NCI-H1436 (cell line): ENCODE measurements at places on chromosomes 11 and 22.

DNA sequence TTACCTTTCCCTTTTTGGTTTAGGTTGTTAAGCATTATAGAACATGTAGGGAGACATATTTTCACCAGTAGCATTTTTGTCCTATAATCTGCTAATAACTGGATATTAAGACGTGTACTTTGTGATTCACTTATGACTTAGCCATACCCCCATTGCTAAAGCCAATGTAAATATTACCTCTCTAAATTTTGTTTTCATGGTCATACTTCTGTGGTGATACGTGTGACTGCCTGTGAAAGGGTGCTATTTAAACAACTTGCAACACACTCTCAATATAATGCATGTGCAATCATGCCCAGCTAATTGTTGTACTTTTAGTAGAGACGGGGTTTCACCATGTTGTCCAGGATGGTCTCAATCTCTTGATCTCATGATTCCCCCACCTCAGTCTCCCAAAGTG lies 36.2 kb upstream of the PAK1 start:
- no peak for DNase-seq

GRCh38 chr22:31937341-31937740 lies 7.0 kb upstream of the YWHAH start:
- DNase-seq = no peak

- DNase-seq = no peak
Observed at GRCh38 chr22:27798511-27799014, 3.0 kb downstream of the MN1 start.

- DNase-seq = no peak
Observed at GRCh38 chr11:134555510-134555909, 143.5 kb upstream of the B3GAT1 start.

GRCh38 chr11:105393326-105393725 lies 216.5 kb upstream of the GRIA4 start:
- DNase-seq = no peak

DNA sequence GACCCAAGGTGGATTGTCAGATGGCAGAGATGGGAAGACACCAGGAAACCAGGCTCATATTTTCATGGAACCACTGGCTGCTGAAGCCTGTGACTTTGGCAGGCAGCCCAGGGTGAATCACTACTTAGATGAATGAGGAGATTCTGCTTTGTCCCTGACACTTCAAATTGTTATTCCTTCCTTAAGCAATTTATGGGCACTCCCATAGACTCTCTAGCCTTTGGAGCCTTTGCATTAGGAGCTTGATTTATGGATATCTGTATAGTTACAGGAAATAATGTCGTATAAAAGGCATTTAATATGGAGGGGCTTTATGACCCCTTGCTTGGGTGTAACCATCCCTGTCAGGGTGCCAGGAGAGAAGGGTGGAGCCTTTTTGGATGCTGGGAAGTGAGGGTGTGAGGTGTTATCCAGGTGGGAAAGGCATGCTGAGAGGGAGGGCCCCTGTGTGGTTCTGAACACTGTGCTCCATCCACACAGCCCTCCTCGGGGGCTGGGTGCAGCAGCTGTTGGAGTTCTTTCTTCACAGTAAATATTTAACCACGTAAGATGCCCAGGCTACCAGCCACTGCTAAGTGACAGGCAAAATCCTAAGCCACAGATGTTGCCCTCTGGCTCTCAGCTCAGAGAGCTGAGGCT lies 35.3 kb downstream of the IL18 start:
- DNase-seq = no peak

DNA sequence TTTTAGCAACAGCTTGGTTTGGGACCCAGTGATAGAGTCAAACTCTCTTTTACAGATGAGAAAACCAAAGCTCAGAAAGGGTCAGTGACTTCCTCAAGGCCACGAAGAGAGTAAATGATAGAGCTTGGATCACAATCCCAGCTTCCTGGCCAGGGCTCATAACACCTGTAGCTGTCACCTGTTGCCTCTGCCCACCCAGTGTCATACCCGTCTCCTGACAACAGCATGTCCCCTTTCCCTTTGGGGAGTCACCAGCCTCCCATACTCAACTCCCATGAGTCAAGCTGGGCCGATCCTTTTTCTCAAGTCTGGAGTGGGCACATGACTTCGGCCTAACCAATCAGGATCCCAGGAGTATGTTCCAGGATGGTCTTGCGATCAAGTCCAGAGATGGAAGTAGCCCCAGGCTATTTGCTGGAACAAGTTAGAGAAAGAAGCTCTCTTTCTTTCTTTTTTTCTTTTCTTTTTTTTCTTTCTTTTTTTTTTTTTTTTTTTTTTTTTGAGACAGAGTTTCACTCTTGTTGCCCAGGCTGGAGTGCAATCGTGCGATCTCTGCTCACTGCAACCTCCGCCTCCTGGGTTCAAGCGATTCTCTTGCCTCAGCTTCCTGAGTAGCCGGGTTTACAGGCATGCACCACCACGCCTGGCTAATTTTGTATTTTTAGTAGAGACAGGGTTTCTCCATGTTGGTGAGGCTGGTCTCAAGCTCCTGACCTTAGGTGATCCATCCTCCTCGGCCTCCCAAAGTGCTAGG lies 27.8 kb upstream of the MYH9 start:
- no peak for DNase-seq

DNA sequence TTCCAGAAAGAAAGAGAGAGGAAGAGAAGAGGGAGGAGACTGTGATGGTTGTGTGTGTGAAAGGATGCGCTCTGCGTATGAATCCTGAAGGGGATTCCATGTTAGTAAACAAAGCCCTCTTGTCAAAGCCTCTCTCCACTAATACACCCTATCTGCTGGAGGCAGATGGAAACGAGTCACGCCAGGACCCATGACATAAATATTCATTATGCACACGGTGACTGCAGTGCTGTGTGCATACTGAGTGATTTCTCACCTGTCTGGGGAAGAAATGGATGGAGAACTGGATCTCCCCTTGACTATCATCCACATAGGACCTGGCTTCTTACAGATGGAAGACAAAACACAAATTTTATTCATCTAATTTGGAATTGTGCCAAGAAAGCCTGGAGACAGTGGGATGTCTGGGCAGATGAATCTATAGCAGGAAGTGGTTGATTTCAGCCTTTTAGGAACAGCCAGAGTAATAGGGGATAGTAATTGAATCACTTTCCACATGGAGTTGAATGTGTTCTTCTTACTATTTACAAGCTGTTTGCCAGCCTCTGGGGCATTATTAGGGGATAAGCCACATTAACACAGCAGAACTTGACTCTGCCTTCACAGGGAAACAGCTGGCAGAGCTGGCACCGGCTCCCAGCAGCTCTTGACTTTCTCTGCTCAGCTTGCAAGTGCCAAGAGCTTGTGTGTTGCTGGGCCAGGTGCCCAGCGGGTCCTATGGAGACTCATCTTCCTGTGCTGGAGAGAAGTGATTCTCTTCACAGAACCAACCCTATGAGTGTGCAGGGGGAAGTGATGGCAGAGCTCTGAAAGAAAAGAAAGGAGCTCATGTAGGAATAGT lies 9.0 kb downstream of the MTNR1B start:
- DNase-seq = peak; percentile 85

DNA sequence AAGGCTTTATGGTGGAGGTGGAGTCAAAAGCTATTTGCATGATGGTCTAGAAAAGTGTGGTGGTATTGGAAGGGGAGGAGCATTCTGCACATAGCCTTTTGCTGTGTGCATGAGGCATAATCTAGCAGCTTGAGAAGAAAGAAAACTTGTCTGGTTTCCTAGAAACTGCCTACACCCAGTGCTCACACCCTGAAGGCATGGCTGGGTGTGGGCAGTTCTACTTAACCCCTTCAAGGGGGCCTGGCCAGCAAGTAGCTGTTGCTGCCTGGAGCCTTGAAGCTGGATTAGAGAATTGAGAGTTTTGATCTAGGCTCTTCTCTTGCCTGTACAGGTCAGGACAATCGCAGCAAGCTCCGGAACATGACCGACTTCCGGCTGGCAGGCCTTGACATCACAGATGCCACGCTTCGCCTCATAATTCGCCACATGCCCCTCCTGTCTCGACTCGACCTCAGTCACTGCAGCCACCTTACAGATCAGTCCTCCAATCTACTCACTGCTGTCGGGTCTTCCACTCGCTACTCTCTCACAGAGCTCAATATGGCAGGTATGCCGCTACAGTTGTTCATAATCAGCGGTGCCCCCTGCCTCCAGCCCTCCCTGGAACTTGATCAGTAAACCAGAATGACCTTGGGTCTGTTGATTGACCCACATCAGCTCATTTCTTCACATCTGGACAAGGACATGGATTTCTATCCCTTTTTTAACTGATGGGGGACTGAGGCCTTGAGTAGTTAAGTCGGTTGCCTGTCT lies 12.2 kb upstream of the GRK2 start:
- DNase-seq = no peak

- DNase-seq = no peak
Observed at GRCh38 chr11:4559527-4560440, 14.8 kb downstream of the OR52M1 start.

- DNase-seq = no peak
Observed at GRCh38 chr11:31805037-31805628, 6.0 kb downstream of the PAX6 start.

DNA sequence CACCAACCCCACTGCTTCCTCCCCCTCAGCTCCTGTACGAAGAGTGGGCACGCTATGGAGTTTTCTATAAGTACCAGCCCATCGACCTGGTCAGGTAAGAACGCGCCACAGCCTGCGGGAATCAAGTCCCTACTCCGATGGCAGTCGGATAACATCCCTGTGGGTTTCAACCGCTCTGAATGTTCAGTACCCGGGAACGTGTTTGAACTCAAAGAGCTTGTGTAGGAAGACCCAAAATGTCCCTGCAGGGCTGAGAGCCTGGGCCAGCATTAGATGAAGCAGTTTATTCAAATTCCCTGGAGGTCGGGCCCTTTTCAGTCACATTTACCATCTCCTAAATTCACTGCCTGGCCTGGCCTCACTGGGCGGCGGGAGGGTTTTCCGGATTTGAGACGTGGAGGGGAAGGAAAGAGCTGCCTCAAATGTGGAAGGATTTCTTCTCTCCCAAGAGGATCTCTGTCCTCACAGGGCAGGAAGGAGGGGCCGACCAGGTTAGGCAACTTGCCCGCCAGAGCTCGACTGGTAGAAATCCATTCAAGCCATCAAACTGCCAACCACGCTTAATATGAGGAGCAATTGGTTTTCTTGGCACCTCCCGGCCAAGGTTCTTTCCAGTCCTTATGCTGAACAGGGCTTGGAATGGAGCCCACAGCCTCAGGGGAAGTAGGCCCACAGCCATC lies 46.3 kb downstream of the ANO1 start:
- no peak for DNase-seq

GRCh38 chr22:20576445-20576816 lies 69.0 kb downstream of the MED15 start:
- DNase-seq = no peak

DNA sequence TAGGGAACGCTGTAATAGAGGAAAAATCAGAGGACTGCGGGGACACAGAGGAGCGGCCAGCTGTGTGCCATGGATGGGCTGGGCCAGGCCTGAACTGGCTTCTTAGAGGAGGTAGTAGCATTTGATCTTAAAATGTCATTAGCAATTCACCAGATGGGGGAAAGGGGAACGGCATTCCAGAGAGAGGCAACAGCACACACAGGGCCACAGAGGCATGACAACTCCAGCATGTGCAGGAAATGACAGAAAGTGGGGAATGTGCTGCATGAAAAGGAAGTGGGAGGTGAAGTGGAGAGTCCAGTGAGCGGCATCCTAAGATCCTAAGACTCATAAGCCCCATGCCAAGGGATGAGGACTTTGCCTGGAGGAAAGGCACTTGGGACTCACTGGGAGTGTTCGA lies 69.0 kb downstream of the UBASH3B start:
- DNase-seq = no peak

DNA sequence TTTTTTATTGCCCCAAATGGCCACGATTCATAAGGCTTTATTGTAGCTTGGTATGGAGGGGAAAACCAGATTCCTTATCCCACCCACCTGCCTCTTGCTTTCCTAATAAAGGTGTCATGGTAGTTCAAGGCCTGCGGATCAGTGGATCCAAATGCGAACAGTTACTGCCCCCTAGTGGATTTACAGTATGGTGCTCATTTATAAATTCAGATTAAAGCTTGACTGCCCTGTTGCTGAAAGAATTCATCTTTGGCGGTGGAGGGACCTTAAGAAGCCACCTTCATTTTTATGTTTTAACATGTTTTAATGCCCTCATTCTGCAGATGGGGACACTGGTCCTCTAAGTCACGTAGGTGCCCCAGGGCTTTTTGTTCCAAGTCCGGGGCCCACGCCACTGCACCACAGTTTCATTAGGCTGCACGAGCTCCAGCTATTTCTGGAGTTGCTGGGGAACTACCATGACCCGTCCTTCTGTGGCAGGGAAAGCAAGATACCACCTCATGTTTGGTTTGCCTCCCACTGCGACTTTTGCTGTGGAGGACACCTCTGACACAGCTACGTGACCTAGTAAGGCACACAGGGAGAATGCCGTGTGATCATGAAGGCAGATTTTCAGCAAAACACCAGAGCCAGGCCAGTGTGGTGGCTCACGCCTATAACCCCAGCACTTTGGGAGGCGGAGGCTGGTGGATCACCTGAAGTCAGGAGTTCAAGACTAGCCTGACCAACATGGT lies 15.6 kb upstream of the INCENP start:
- peak; percentile 57 for DNase-seq

GRCh38 chr11:2443406-2443805 lies 908 bp downstream of the TRPM5 start:
- no peak for DNase-seq

DNA sequence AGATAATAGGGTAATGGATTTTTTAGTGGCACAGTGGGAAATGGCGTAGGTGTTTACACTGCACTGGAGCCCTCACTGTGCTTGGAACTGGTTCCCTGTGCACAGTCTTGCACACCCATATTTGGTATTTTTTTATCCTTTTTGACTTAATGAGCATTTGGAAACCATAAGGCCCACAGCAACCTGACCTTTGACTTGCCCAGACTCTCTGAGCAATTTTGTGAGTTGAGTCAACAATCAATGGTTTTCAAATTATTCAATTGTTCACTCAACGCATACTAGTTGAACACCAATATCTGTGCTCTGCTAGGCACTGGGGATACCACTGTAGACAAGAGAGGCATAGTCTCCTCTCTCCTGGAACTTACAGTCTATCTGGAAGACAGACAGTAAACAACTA lies 14.3 kb downstream of the CD44 start:
- DNase-seq = no peak

GRCh38 chr11:2531277-2531986 lies 86.6 kb downstream of the KCNQ1 start:
- DNase-seq = peak; percentile 42
